ENCODE measurements at places on chromosomes 4 and X.

GRCh38 chrX:134365904-134366303 lies 94.1 kb upstream of the HPRT1 start:
- DNase-seq: no peak

GRCh38 chr4:106222548-106222947 lies 93.5 kb downstream of the TBCK start:
- DNase-seq: no peak

DNA sequence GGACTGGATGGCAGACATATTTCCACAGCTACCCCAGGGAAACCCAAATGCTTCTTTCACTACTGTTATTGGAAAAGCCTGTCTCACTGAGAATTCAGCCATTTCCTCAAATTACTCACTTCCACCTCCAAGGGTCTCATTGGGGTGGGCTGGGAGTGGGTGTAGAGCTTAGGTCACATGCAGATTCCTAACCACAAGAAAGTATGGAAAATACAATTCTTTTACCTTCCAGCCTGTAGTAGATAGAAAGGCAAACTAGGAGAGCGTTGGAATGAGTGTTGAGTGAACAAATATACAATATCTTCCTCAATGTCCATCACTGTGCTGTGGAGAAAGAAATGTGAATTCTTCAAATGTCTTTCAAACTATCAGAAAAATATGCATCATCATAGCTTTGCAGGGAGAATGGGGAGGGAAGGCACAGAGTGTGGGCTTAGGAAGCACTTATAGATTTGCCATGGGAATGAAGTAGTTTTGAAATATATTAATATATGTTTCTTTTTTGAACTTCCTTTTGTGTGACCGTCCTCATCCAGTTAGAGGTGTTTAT lies 245.3 kb upstream of the JADE1 start:
- no peak for DNase-seq

- DNase-seq: no peak
Observed at GRCh38 chrX:47129899-47130358, 14.6 kb downstream of the NDUFB11 start.

DNA sequence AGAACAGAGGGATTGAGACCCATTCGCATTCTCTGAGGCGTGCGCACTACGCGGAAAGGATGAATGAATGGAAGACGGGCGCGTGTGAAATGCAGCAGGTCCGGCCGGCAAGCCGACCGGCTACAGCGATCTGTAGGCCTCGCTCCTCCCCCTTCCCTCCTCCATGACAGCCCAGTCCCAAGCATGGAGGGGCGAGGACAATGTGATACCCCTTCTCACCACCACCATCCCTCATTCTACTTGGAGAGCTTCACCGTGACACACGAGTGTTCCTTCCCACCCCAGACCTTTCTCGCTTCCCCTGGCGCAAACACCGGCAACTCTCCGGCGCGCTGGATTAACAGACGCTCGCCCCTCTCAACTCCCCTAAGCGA lies 815 bp downstream of the EIF4E start:
- DNase-seq: peak; percentile 13

DNA sequence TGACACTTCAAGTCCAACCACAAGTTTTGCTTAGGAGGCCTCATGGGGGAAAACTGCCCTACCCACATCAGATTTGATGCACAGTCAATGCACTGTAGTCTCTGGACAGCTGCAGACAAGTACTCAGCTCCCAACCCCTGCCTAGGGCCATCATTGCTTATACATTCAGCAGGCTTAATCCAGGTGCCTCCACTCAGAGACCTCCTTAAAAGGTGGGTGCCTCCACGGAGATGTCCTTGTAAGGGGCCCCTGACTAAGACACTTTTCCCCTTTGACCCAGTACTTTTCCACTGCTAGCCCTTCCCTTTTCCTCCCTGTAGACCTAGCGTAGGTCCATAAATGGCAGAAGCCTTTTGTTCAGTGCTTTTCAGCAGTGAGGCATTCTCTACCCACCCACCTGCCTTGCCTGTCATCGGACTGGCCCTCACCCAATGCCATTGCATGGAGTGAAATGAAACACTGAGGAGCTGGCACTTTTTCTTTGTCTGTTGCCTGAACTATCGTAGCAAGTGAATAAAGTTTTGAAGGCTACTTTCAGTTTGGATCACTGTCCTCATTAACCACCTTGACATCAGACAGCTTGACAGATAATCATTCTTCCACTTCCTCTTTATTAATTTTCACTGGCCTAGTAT lies 23.8 kb upstream of the PLK4 start:
- DNase-seq: no peak

DNA sequence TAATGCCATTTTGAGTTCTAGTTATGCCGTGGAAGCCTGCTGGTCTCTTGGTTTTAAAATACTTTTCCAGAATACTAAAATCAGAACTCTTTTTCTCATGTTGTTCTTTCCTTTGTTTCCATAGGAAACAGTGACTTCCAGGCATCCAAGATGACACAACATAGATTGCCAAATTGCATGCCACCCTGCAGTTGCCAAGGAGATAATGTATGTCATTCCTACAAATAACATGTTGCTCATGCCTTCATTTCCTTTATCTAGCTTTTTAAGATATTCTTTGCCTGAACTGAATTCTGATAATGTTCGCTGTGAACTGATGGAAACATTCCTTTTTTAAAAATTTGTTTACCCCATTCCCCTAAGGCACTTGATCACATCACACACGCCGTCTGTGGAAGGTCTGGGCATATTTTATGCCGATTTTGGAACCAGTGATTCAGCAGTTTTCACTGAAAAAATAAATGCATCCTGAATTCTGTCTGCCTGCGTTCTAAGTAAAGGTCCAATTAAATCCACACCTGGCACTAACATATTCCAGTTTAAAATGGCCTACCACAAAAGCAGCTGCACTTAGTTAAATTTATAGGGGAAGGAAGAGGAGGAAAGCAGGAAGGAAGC lies 38.0 kb upstream of the COX7B2 start:
- no peak for DNase-seq

- DNase-seq: no peak
Observed at GRCh38 chr4:139200506-139200905, 23.5 kb upstream of the ELF2 start.

All from SHP77 treated with DMSO at 0.1 percent for 48 hours (cell line).